HL-60 (cell line): ENCODE measurements at places on chromosomes 7 and 10.

DNA sequence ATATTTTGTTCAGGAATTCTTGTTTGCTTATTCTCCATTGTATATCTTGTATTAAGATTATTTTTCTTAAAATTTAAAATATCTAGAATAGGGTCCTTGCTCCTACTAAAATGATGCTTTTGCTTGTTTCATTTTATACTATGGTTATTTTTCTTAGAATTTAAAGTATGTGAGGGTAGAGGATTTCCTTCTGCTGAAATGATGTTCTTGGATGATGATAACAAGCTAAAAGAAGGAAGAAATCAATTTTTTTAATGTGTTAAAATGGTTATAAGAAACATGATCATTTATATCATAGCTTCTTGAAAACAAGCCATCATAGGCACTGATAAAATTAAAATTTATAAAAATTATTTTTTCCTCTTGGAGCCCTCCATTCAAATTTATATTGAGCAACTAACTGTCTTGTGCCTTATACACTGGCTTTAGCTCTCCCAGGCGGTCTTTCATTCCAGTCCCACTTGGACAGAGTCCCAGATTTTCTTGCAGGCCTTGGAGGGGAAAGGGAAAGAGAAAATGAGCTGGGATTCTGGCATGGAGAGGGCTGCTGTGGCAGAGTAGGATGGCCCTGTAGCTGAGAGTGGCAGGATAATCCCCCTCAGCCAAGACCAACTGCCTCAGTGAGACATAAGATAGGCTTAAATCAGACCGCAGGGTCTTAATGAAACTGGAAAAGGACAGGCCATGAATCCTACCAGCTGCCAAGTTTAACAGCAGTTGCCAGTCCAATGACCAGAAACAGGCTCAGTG, 60.2 kb downstream of the DNAJB9 start:
- DNase-seq = no peak

GRCh38 chr10:71530781-71531180, 134.1 kb downstream of the CDH23 start:
- no peak for DNase-seq

DNA sequence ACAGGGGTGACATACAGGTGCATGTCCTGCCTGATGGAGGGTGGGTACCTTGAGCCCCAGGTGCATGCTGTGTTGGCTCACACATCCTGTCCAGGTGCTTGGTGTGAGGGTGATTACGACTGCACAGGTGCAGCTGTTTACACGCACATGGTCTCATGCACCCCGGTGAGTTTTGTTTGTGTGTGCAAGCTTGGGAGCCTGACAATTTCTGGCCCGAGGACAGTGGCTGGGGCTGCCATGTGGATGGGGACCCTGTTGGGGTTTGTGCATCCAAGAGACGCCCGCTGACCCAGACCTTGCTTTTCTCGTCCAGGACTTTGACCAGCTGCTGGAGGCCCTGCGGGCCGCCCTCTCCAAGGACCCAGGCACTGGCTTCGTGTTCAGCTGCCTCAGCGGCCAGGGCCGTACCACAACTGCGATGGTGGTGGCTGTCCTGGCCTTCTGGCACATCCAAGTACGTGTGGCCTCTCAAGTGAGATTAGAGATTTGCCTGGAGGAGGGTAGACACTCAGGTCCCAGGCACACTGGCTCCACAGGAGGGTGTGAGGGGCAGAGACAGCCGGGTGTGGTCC, 61.7 kb downstream of the PRF1 start:
- no peak for DNase-seq

DNA sequence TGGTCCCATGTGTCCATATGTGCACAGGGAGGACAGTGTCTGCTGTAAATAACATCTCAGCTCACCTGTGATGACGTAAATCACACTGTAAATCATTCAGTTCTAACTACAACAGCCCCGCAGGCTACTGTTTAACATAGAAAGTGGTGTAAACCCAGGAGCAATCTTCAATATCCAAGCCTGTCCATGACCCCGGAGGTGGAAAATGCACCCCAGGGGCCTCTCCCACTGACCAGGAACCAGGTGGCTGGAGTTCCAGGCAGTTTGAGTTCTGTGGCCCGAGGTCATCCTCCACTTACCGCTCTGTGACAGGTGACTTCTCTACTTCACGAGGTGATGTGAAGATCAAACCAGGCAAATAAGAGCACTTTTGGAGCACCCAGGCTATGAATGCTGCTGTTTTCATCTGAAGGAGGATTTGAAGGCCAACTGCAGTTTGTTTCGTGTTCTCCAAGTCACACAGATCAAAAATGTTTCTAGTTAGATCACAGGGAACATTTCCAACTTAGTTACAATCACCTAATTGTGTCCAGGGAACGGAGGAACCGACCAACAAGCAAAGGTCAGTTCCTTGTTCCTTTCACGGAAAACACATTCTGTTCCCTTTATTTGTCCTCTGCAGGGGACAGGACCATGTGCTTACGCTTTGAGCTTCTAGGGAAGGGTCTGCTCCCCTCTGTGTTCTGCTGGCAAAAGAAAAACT, 131.8 kb downstream of the WDR37 start:
- DNase-seq = no peak

GRCh38 chr10:8144496-8144895, 90.0 kb downstream of the GATA3 start:
- no peak for DNase-seq

- DNase-seq = no peak
Measured at GRCh38 chr7:27173956-27174873, at the start of gene HOXA10. TSS of gene HOXA10 (minus strand) at chr7:27174320. CDS start at chr7:27174306, 14 bp downstream.

GRCh38 chr10:126021833-126022500, 125.6 kb downstream of the FANK1 start:
- DNase-seq = no peak

DNA sequence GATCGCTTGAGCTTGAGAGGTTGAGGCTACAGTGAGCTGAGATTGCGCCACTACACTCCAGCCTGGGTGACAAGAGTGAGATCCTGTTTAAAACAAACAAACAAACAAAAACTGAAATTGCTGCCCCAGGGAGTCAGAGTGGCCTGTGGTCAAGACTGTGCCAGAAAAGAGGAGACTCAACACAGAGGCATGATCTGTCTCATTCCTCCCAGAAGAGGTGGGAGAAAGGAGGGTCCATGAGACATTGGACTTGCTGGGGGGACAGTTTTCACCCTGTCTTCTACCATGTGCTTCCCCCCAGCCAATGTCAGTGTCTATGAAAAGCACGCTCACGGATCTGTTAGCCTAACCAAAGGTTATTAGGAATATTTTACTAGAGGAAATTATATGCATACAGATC, 3.2 kb downstream of the ZNF853 start:
- no peak for DNase-seq

DNA sequence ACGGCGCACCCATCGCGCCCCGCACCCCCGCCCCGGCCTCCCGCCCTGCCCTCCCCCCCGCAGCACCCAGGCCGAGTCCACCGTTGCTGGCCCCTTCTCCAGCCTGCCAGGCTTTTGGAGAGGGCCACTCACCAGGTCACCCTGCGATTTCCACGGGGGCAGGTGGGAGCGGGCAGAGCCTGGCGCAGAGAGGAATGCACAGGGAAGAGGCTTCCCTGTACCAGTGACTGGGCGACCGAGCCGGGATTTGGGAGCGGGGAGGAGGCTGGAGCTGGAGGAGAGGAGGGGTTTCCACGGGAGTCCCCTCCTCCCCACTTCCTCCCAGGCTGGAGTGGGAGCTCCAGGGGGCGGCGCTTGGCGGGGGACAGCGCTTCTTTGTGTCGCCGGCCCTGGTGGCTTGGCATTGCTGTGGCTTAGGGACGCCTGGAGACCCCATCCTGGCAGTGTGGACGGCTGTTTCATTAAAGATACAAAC, 19.3 kb downstream of the TCAF1 start:
- no peak for DNase-seq

DNA sequence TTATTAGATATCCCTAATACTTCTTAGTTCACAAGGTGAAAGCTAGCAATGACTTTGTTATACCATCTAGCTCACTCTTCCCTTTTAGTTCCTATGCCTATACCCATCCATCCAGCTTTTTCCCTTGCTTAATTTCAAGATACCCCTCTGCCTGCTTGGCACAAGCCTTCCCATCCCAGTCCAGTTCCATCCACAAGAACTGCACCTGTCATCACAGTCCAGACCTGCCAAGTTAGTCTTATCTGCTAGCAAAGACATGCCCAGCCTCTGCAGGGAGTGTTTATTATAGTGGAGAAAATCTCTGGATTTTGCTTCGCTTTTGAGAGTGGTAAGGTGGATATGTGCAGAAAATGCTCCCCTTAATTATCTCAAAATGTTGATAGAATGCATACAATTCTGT, 158.2 kb downstream of the ST7 start:
- no peak for DNase-seq

DNA sequence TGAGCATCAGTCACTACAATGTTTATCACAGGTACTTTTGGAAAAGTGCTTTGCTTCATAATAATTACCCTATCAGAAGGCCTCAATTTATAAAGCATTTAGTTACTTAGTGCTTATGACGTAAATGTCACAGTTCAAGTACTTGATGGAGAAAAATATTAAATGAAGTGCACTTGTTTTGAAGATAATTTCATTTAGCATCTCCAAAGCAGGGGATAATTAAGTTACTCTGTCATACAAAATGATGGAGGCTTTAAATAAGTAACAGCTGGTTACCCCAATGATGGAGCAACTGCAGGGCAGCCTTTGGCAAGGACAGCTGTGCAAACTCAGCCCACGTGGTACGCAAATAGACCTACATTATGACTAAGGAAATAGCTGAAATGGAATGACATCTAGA, 768.8 kb downstream of the GRM8 start:
- DNase-seq = no peak

DNA sequence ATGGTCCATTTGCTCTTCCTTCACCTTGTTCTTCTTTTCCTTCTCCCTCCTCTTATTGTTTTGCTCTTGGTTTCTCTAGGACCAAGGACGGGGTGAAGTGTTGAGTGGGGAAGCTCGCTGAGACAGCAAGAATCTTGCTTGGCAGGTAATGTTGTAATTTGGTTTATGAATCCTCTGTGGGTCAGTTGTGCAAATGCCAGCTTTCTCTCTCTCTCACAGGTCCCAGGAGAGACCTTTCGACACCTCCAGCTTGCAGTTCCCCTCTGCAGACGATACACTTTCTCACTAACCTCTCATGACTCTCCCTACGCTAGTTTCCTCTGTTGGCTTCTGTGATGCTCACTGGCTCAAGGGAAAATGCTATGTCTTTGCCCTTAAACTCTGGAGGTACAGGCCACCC, 77.0 kb downstream of the FRMD4A start:
- peak; percentile 1 for DNase-seq

DNA sequence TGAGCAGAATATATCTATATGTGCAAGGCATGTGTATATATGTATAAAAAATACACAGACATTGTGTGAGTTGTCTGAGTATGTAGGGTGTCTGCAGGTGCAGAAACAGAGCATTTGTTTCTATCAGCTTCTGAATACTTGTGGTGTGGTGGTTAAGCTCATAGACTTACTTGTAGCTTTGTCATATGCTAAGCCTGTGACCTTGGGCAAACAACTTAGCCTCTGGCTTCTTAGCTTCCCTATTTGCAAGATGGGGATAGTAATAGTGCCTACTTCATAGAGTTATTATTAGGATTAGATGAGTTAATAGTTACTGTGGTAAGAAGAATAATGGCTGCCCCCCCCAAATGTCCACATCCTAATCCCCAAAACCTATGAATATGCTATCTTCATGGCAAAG, 28.2 kb upstream of the PAX2 start:
- DNase-seq = no peak

DNA sequence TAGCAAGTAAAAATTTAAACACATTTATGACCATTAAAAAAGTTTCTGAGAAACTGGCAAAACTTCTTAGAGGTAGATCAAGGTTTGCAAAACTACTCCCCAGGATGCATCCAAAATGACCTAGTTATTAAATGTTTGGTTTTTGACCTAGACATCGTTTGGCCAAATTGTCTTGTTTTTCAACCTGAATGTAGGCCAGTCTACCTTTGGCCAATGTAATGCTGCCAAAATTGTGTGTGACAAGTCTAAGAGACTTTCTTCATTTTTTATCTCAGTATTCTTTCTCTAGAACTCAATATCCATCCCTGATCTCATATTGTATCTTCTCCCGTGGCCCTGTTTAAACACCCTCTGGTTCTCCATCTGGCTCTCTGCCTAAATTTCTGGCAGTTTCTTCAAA, 202.0 kb downstream of the CXCL12 start:
- DNase-seq = no peak

- DNase-seq = no peak
Measured at GRCh38 chr7:92645114-92646061, 55.2 kb upstream of the FAM133B start.

- no peak for DNase-seq
Measured at GRCh38 chr7:50283731-50284130, 20.8 kb upstream of the IKZF1 start.

GRCh38 chr7:70533614-70534013, 598.3 kb upstream of the GALNT17 start:
- DNase-seq = no peak

- DNase-seq = no peak
Measured at GRCh38 chr10:130453721-130454542, 317.7 kb downstream of the GLRX3 start.

- no peak for DNase-seq
Measured at GRCh38 chr10:11434324-11434723, 177.1 kb downstream of the USP6NL start.

GRCh38 chr10:124827474-124827873, 25.9 kb downstream of the ABRAXAS2 start:
- no peak for DNase-seq

DNA sequence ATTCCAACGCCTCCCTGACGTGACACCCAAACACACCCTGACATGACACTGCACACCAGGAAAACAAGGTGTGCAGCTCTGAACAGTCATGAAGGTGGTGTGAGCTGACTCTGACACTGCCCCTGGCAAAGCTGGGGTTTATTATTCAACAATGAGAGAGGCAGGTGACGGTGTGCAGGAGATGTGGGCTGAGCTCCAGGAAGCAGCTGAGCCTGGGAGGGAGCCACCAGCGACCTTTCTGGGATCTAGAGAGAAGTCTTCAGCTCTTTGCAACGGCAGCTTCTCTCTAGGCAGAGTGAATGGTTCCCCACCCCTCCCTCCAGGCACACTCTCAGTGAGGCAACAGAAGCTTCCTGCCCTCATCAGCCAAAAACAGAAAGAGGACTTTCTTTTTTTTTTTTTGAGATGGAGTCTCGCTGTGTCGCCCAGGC, 65.6 kb downstream of the SH3PXD2A start:
- no peak for DNase-seq

GRCh38 chr10:132539431-132539839, 1.8 kb downstream of the INPP5A start:
- no peak for DNase-seq

- no peak for DNase-seq
Measured at GRCh38 chr10:28020080-28020860, 21.4 kb upstream of the ODAD2 start.

- no peak for DNase-seq
Measured at GRCh38 chr7:158812684-158813083, 16.6 kb downstream of the ESYT2 start.

- no peak for DNase-seq
Measured at GRCh38 chr10:58335306-58336005, 650 bp downstream of the UBE2D1 start.

- peak; percentile 50 for DNase-seq
Measured at GRCh38 chr7:141551094-141551781, at the start of gene AGK. TSS of gene AGK (plus strand) at chr7:141551410. CDS start at chr7:141555467, 4,057 bp downstream.
